Breast epithelium (tissue), 4 donors: ENCODE measurements at places on chromosomes 11 and 22.

DNA sequence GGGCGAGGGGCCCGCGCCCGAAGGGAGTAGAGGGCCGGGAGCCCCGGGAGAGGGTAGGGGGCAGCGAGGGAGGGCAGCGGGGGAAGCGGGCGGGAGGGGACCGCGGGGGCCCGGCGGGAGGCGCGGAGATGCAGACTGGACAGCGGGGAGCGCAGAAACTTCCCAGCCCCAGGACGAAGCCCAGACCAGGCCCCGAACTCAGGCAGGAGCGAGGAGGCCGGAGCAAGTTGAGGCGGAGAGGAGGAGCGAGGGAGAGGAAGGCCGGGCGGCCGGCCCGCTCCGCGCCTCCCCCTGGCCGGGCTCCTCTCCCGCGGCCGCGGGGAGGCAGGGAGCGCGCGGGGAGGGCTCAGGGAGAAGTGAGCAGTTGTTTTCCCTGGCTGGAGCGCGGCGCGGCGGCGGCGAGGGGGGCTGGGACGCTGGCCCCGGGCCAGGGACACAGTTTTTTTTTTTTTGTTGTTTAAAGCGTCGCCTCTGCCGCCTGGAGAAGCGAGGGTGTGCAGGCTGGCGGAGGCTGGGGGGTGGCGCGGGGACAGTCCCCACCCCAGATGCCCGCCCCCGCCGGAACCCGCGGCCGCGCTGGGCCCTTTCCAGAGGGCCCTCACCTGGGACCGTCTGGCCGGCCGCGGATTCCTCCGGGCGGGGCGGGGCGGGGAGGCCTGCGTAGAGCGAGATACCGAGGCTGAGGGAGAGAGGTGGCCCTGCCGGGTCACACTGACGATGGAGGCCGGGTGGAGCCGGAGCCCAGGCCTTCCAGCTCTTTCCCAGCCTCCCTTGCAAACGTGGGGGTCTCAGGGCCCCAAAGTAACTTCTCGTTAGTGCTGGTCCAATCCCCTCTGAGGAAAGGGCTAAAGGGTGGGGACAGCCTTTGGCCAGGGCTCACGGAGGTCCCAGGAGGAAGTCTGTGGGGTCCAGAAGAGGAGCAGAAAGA is at the start of gene LTBP3:
Gene LTBP3 (minus strand): TSS at position 358 of the 928 bp plus-strand sequence. CDS start 400 bp downstream, outside the sequence.
- no peak for DNase-seq

DNA sequence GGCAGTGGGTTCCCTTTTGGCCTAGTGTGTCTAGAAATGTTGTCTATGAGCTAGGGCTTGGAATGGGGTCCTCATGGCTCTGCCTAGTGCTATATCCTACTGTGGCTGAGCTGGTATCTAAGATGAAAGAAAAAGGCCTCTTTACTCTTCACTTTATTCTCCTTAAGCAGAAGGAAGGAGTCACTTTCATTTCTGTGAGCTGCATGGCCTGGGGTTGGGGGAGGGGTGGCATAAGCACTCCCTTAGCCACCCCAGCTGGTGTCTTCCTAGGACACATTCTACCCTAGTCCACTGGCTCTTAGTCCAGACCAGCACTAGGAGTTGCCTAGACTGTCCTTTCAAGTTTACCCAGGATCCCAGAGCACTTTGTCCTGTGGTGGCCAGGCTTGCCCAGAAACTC is 1148.9 kb upstream of the CNTN5 start:
- no peak for DNase-seq

DNA sequence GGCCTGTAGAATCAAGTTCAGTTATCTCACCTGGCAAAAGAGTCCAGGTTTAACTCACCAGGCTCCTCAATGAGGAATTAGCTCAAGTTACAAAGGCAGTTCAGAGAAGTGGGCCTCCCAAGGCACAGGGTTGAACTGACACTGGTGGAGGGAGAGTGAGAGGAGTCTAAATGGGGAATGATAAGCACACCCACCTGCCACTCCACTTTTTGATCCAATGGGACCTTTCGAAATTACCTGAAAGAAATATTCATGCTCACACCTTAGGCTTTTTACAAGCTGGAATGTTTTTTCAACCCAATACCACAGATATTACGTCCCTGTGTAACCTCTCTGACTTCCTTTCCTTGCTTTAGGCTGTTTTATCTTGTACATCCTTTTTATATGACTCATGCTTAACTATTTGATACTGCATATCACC is 642.7 kb upstream of the TENM4 start:
- no peak for DNase-seq

DNA sequence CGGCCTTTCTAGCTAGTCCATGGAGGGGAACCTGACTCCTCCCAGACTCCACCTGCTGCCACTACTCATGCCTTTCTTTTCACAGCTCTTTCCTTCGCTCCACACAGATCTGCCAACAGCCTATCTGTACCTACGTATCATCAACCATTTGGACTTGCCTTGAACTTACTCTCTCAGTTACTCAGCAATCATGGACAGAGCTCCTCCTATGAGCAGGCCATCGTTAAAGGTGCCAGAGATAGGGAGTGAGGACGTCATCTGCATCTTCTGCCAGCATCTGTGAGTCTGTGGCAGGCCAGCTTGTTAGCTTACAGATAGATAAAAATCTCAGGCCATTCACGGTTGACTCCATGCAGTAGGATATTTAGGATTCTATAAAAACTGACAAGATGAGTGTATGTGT is 162.9 kb upstream of the ZBED5 start:
- no peak for DNase-seq

- DNase-seq, result peak; percentile 5
Measured at GRCh38 chr11:2321311-2321683, 19.5 kb downstream of the TSPAN32 start.
